ENCODE measurements at places on chromosomes 6 and 20.

GRCh38 chr6:96900873-96901272, 3.2 kb upstream of the NDUFAF4 start:
- no peak for DNase-seq

DNA sequence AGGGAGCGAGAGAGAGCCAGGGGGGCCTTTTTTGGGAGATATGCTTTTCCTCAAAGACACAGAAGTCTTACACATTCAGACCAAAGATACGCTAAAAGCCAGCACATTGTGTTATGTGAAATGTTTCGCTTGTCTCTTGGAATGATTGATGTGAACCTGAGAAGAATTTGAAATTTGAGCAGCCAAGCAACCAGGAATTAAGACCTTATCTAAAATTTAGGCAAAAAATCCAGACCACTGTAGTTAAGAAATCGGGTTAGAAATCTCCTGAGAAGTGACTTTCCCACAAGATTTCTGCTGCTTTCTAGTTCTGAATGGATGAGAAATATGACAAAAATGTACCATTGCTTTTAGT, 223.2 kb upstream of the GMDS start:
- no peak for DNase-seq

DNA sequence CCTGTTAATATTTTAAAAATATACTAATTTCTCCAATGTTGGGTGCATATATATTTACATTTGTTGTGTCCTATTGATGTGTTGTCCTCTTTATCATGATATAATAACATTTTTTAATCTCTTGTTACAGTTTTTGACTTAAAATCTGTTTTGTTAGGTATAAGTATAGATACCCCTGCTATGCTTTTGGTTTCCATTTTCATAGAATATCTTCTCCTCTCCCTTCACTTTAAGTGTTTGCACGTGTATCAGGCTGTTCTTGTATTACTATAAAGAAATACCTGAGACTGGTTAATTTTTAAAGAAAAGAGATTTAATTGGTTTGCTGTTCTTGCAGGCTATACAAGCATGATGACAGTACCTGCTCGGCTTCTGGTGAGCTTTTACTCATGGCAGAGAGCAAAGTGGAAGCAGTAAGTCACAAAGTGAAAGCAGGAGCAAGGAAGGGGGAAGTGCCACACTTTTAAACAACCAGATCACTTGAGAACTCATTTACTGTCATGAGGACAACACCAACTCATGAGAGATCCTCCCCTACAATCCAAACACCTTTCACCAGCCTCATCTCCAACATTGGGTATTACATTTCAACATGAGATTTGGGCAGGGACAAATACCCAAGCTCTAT, 340.5 kb upstream of the SYNCRIP start:
- DNase-seq, result no peak

DNA sequence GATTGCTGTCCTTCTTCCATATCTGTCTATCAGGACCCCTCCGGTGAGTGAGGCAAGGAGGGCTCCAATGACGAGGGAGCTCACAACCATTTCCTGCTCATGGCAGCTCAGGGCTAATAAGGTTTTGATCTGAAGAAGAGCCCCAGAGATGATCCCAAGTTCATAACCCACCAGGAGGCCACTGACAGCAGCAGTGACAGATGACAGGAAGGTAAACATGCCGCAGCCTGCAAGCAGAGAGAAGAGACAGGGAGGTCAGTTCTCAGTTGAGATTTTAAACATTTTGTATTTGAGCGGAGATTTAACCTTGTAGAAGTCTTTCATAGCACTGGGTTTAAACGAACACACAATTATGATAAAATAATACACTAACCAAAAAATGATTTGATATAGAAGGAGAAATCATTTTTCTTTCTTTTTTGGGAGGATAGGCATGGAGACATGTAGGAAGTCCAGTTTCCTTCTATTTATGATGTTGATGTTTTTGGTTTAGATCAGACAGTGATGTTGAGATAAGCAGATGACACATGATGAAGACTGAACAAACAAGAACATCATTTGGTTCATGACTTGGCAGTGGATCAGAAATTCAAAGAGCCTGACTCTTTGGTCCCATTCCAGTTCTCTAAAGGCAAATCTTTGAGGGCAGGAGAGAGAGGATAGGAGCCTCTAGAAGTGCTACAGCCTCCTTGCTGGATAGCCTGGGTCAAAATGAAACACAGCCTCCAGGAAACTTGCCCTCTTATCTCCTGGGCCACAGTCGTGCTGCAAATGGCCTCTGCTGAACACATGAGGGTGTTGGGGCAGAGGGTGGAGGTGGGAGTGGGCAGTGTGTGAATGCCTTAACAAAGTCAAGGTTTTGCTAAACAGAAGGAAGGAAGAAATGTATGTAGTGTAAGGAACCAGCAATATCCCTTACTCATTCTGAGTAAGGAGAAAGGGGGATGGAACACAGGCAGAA, 22.6 kb downstream of the SLC2A12 start:
- no peak for DNase-seq

DNA sequence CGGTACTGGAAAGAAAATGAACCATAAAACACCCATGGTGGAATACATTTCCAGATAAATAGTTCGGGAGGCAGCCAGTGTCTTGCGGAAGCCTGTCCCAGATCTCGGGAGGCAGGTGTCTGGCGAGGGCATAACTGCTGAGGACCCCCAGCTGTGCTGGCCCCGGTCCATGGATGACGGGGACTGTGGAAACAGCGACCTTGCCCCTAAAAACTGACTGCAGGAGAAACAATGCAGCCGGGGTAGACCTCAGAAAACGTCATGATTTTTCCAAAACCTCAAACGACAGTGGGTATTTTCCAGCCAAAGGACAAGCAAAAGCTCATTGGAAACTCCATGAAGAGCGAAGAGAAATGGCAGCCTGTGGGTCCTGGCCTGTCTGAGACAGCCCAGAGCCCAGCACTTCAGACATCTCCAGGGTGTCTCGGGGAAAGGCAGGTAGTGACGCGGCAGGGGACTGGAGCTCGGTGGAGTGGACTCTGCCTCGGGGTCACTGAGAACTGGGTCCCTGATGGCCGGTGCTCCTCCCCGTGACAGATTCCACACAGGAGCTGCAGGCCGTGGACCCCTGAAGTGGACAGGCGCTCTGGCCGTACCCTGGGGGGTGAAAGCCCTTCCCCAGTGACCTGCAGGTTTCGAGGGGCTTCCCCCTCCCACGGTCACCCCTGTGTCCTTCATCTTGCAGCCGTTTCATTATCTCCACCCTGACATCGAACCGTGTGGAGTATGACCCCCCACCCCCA, 188.6 kb downstream of the SYNDIG1 start:
- no peak for DNase-seq

DNA sequence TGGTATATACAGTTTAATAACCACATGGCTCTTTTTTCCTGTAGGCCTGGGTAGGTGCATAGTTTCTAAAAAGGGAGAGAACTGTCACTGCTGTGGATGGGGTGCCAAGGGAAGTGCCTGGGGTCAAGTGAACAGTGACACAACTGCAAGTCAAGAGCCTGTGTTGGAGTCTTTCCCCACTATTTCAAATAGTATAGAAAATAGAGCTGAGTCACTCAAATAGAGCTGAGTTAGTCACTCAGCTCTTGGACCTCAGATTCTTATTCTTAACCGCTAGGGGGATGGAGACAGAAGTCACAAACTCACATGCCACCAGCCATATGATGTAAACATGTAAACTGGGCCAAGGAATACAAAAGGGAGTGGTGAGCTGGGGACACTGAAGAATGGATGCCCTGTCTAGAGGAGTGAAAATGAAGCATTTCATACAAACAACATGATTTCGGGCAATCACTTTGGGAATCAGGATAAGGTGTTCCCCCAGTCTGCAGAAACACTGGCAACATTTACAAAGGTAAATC, 2.1 kb downstream of the NQO2 start:
- no peak for DNase-seq

- DNase-seq, result no peak
Observed at GRCh38 chr6:72822691-72823090, 200.8 kb downstream of the KCNQ5 start.

- DNase-seq, result no peak
Observed at GRCh38 chr6:122620902-122621301, 10.7 kb downstream of the PKIB start.

GRCh38 chr6:136036071-136036380, 184.5 kb downstream of the PDE7B start:
- DNase-seq, result no peak

GRCh38 chr6:66184091-66184490, 477.1 kb upstream of the EYS start:
- no peak for DNase-seq

DNA sequence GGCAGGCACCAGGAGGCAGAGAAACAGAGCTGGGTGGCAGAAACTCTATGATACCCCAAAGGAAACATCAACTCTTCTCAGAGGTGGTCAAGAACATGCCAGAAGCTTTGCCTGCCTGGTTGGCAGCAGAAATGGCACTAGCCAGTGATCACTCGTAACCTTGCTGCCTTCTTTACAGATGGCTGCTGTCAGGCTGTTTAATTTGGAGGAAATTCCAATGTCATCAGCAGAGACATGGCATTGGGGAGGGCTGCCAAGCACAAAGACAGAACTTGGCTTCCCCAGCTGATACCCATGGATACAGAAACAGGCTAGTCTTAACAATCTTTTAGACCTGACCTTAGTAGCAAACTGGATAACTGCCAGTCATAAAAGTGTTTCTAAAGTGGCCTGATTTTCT, 153.6 kb downstream of the GMPR start:
- DNase-seq, result no peak

DNA sequence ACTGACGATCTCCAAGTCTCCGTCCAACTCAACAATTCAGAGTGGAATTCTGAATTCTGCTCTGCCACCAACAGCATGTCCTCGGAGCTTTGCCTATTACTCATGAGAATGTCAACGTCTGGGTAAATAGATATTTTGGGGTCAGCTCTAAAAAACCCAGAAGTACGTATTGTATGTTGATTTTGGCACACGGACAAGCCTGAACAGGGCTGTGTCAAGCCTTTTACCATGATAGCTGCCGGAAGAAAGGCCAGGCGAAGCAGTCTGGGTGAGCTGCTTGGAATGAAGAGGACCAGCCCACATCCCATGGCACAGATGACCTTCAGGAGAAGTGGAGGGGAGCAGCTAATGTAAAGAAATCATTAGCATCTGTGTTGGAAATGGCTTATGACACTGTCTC, 88.0 kb upstream of the JAG1 start:
- DNase-seq, result no peak

DNA sequence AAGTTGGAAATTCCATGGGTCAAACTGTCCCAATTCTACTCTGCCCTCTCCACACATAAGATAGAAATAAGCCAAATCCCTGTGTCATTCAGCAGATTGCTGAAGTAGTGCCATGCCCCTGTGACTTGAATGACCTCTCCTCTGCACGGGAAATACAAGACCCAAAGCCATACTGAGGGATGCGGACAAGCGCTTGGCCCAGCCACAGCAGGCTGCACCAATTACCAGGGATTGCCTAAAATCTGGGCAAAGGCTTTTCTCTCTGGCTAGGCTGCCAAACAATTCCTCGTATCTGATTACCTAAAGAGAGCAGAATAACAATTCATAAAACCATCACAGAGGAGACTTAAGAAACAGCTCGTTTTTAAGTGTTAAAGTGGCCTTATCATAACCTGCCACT, 421.8 kb upstream of the JARID2 start:
- DNase-seq, result no peak
